H7 (cell line): ENCODE measurements at places on chromosomes 13 and 19.
A peak's percentile ranks its signal among the peaks of the same experiment; 100 is the strongest.

DNA sequence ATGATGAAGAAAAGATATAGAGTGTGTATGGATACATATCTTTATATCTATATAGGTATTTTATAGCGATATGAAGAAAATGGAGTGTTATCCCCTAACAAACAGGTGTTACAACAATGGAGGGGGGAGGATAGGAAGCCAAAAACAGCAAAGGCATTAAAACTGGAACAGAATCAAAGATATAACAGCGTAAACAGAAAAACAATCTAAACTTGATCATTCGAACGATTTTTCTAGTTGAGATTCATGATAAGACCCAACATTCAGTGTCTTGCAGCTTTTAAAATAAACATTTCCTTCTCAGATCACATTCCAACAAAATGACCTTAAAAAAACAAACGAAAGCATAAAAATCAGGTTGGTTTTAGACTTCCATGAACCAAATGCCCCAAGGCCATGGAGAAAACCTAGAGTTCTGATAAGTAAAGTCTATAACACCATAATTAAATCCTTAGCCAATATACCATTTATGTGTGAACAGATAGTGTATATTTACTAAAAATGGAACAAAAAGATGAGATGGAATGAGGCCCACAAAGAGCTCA, 55.7 kb downstream of the CAB39L start:
- no peak for DNase-seq

GRCh38 chr13:76944456-76944855, 3.9 kb upstream of the ACOD1 start:
- no peak for DNase-seq

DNA sequence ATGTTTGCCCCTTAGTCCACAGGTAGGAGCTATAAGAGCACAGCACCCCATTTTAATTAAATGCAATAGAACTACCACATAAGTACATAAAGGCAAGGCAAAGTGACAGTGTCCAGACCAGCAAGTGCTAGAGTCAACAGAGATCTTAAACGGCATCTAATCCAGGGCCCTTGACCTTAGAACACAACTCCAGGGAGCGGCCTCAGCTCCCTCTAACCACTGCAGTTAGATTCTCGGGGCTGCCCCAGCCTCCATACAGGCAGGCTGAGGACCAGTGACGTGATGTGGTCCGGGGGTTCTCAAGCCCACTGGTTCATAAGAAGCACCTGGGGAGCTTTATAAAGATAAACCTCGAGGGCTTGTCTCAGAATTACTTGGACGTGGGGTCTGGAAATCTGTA, 10.0 kb upstream of the ATP12A start:
- no peak for DNase-seq

GRCh38 chr13:28163587-28163986, 25.2 kb downstream of the PAN3 start:
- no peak for DNase-seq

GRCh38 chr19:45607071-45608029, 5.3 kb upstream of the GPR4 start:
- DNase-seq = peak; percentile 89

DNA sequence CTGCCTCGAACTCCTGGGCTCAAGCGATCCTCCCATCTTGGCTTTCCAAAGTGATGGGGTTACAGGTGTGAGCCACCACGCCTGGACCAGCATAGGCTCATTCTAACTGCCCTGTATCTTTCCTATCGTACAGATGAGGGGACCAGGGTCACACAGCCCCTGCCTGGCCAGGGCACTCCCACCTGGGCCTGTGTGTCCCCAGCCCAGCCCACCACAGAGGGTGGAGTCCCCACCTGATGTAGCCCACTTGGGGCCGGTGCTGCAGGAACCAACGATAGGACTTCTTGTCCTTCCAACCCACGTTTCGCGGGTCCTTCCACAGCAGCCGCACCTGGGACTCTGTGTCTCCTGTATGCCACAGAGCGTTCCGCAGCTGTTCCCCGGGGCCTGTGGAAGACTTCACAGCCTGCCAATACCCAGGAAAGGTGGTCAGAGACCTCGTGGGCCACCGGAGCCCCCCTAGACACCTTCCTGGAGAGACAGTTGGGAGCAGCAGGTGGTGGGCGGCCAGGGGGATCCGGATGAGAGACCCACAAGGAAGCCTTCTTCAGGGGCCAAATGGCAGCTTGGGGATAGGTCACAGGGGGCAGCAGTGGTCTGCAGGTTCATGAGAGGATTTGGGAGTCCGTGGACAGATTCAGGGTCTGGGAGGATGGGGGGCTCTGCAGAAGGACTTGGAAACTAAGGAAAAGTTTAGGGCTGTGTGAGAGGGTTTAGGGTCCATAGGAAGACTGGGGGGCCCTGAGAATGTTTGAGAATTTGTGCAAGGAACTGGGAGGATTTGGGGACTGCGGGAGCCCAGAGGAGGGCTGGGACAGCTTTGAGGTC, 6.9 kb downstream of the COMP start:
- peak; percentile 67 for DNase-seq

DNA sequence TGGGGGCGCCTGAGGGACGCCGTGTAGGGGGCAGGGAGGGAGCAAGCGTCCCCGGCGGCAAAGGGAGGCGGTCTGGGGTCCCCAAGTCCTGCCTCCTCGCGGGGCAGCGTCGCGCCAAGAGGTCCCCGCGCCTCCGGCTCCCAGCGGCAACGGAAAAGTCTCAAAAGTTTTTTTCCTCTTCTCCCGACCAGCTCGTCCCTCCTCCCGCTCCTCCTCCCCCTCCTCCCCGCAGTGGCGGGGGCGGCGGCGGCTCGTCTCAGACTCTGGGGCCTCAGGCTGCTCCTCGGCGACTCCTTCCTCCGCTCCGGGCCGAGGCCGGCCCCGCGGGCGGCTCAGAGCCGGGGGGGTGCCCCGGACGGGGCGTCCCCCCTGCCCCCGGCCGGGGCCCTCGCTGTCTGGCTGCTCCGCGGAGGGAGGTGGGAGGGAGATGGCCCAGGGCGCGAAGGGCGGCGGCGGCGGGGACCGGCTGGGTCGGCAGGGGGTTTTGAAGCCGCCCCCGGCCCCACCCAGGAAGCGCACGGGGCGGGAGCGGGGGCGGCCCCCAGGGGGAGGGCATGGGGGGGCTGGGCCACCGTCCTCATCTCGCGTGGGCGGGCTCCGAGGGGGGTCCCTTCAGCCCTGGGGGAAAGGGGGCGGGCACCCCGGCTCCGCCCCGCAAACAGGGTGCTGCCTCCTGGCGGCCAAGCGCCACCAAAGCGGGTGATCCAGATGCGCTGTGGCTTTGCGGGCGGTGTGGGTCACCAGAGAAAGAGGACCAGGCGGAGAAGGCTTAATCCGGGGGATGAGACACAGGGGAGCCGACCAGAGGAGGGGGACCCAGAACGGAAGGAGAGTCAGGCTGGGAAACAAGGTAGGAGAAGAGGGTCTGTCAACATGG, at the start of gene TGFB1:
TSS of gene TGFB1 (minus strand) at position 457 of the 877 bp plus-strand sequence. CDS start 878 bp downstream, outside the sequence.
- peak; percentile 96 for DNase-seq

GRCh38 chr19:21568816-21569493, 63.6 kb downstream of the ZNF429 start:
- DNase-seq = peak; percentile 66

DNA sequence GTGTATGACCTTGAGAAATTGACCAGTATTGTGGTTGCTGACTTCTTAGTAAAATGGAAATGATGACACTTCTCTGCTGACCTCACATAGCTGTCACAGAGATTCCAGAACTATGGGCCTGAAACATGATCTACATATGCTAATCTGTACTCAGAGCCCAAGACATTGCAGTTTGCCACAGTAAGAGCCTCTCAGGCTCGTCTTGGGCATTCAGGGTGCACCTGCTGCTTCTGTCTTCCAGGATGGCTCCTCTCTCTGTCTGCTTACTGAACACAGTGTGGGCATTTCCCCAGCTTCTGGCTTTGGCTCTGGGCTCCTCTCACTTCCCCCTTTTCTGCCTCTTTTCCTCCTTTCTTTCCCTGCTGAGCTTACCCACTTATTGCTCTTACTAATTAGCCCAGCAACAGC, 22.3 kb upstream of the SLC46A3 start:
- DNase-seq = no peak

GRCh38 chr13:48624858-48625257, 28.9 kb upstream of the CYSLTR2 start:
- no peak for DNase-seq

- DNase-seq = peak; percentile 85
These were observed 26.5 kb downstream of the RANBP3 start for GRCh38 chr19:5951338-5951861.

DNA sequence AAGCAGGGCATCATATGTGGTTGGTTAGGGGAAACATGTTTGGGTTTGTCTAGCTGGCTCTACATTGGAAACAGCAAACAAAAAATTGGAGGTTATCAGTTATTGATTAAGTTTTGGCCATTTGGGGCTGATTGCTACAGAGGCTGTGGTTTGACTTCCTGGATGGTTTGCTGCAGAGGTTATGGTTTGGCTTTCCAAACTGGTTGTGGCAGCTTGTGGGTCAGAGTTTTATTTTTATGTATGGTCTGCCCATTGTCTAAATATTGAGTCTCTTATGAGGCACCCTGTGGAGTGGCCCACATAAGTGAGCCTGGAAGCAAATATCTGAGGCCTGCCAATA, 261.6 kb downstream of the GPC5 start:
- DNase-seq = no peak

- no peak for DNase-seq
These were observed 9.2 kb downstream of the ZNF823 start for GRCh38 chr19:11729586-11729985.

DNA sequence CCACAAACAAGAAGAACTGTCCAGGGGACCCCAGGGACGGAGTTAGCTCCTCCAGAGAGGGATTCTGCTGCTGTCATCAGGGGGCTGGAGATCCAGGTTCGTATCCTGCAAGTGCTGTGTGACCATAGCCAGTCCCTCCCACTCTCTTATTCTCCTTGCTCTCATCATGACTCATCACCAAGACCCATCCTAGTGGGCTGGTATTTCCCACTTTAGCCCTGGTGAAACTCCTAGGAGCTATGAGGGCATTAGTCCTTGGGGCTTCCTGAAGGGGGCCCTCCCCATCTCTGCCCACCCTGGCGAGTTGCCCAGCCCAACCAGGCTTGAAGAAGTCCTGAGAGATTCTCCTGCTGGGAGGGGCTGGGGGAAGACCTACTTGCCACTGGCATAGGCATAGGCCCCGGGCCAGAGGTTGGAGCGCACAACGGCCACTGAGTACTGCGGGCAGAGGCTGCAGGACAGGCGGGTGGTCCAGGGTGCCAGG, 7.5 kb upstream of the DMWD start:
- DNase-seq = peak; percentile 40

GRCh38 chr13:21231426-21231940, 55.0 kb downstream of the MRPL57 start:
- DNase-seq = no peak

DNA sequence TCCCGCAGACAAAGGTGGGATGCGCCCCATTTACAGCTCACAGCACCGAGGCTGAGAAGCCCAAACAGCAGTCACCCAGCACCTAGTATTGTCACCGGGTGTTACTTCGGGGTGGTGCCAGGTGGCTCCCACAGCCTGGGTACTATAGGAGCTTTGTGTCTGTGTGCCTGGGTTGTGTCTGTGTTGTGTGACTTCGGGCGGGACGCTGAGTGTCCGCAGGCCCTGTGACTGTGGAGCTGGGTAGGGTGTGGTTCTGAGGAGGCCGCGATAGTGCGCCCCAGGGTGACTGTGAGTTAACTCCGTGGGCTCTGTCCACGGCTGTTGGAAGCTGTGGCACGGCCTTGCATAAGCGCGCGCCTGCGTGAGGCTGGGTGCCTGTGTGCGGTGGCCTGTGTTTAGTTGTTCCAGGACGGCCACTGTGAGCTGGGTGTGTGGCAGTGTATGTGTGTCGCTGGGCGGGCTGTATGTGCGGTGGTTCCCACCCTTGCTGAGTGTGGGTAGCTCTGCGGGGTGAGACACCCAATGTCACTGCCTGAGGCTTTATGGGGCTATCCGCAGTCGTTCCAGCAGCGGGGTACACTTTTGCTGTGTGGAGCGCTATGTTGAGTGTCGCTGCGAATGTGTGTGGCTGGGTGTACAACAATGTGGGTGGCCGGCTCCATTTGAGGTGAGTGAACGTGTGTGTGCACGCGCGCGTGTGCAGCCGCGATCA, 559 bp upstream of the SSBP4 start:
- peak; percentile 71 for DNase-seq

GRCh38 chr19:38739440-38740256, 4.6 kb downstream of the CAPN12 start:
- peak; percentile 26 for DNase-seq
